ENCODE measurements at places on chromosomes 2 and 18.

DNA sequence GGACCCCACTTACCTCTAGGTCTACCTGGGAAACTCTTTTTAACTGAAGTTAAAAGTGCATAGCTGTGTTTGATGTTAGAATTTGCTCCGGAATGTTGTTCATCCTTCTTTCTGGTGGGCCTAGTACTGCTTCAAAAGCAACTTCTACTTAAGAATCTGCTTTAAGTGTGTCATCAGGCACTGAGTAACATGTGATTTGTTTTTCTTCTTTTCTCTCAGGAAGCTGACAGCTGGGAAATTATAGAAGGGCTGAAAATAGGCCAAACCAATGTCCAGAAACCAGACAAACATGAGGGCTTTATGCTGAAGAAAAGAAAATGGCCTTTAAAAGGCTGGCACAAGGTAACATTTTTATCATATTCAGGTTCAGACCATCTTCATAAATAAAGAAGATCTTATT is 122.9 kb downstream of the PRKRA start:
- no peak for DNase-seq

GRCh38 chr2:128369108-128369555 is 50.5 kb upstream of the HS6ST1 start:
- DNase-seq, result no peak

- DNase-seq, result no peak
Measured at GRCh38 chr2:200787351-200788120, 24.2 kb upstream of the BZW1 start.

GRCh38 chr2:220279840-220280239 is 652.4 kb downstream of the SLC4A3 start:
- DNase-seq, result no peak

DNA sequence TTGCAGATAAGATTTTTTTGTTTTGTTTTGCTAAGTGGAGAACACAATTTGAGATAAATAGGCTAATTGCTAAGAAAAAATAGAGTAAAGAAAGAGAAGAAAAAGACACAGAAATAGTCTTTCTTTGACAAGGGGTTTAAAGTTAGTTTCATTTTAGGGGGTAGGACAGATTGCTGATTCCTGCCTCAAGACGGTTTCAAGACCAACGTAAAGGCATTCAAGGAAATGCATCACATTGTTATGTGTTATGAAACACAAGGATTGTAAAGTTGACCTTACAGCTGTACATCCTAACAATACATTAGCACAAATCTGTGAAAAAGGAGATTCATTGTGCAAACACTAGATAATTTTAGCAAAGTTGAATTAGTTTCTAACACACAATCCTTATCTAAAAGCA is 22.7 kb upstream of the ETAA1 start:
- no peak for DNase-seq

DNA sequence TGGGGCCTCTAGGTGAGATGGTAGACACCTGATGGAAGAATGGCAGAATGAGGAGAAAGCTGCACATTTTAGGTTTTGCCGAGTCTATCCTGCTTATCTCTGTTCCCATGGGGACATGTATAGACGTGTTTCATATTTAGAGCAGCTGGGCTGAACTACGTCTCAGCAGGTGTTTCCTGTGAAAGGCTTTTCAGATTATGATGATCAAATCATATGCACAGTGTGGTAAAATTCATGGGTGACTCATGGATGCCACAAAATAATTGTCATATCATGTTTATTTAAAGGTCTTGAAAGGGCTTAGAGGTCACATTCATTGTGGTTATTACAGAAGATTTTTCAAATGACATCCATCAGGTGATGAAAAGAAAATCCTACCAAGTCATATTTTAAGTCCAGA is 90.5 kb downstream of the ICOS start:
- peak; percentile 78 for DNase-seq

DNA sequence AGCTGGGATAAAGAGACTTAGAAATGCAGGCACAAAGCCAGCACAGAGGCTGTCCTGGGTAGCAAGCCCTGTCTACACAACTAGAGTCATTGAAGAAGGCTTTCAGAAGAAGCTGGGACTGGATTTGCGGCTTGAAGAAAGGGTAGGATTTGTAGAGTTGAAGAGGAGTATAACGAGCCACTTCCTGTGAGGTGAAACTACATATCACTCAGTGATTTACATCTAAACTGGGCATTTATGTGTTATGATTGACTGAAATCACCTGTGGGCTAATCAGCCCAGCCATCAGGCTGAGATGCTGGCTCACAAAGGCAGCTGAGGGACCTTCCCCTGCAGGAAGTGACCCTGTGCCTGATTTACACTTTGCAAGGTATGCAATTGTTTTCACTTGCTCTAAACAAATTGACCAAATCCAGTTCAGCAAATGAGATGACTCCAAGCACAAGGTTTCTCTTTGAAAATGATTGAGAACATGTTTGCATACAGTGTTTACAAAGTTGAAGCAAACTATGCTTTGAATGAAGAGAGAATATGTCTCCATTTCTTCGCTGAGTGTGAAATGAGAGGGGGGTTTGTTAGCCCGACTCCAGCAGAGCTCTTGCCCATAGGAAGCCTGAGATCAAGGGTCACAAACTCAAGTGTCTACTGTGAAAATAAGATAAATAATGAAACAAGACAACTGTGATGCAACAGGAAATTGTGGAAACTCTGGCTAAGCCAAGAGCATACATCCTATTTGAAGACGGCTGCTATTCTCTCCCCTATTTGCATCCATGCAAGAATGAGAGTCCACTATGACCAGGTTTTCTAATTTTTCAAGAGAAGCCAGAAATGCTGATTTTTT is 69.3 kb upstream of the HK2 start:
- no peak for DNase-seq

- DNase-seq, result no peak
Measured at GRCh38 chr2:180258579-180258978, 251.5 kb upstream of the CWC22 start.

- DNase-seq, result no peak
Measured at GRCh38 chr2:173099271-173099670, 23.6 kb downstream of the MAP3K20 start.

DNA sequence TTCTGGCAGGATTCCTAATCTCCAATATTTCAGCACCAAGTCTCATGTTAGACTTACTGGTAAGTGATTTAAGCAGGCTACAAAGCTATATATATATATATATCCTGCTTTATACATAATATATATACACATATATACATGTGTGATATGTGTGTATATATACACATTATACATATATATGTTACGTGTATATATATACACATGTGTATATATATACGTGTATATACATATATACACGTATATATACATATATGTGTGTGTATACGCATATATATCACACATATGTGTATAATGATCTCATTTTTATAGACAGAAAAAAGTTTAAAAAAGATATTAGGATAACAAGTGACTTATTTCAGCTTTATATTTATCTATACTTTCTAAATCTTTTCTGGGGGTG is 41.6 kb downstream of the MEMO1 start:
- no peak for DNase-seq

- no peak for DNase-seq
Measured at GRCh38 chr2:25397777-25398176, 56.1 kb upstream of the DNMT3A start.

GRCh38 chr2:216302981-216303676 is 69.2 kb downstream of the MARCHF4 start:
- DNase-seq, result no peak

DNA sequence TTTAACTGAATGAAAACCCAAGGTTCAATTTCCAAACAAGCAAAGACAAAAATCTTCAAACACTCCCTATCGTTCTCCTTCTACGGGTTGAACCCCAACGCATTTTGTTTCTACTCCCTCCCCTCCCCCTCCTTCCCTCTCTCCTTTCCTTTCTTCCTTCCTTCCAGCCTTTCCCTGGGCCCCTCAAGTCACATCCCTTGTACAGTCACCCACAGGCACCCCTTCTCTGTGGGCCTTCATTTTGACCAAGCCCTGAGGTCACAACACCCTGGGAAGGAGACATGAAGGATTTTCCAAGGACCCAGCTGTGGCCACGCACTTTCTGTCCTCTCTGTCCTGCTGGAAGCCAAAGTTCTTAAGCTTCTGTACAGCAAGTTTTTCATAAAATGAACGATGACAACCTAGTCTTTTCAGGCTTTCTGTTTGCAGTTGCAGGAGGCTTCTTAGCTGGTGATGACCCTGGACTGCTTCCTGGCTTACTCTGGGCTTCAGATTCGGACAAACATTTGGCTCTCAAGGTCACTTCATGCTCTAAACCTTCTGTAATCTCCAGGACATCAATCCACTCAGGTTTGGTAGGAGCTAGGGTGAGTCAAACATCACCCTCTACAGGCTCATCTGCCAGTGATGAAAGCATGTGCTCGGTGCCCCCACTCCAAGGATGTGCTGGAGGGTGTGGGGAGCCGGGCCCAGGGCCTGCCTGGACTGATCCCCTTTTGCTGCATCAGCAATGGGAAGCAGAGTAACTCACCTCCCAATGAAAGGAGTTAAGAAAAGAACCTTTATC is 25.5 kb downstream of the TMEM247 start:
- no peak for DNase-seq

DNA sequence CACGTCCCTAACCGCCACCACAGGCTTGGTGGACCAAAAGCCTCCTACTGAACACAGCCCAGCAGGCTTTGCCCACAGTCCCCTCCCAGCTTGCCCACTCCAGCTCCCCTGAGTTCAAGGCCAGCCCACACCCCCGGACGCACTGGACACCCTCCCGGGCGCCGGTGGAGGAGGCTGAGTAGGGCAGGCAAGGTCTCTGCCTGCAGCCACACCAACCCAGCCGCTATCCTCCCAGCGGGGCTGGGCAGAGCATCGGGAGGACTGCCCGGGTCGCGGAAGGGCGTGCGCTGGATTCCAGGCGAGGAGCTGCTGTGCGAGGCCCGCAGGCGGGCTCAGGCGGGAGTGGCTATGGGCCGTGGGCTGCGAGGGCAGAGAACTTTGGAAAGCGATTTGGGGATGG is 49.5 kb downstream of the PLEKHB2 start:
- DNase-seq, result no peak

Data from thymus (tissue), 14 donors.